ENCODE measurements at places on chromosomes 7 and 10.

DNA sequence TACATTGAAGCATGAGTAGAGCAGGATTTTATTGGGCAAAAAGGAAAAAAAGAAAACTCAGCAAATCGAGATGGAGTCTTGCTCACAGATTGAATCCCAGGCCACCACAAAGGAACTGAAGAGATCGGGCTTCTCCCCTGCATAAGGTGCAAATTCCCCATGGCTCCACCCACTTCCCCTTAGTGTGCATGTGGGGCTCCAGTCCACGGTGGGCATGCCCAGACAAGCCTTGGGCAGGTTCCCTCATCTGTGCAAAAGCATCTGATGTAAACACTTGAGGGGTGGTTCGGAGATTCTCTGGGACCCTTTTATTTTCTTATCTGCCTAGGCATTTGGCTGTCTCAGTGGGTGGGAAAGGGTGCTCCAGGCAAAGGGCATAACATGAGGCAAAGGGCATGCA lies 150.7 kb downstream of the CFTR start:
- no peaks in the 10 kb centered on the region for H3K27me3 ChIP-seq
- H3K4me3 ChIP-seq: no peak overlapping the region
- no peak overlapping the region for H3K27ac ChIP-seq
- DNase-seq: no peak
- H3K4me1 ChIP-seq: no peaks in the 10 kb centered on the region

GRCh38 chr10:14144451-14144850 lies 186.3 kb downstream of the FRMD4A start:
- no peak for DNase-seq
- no peaks in the 10 kb centered on the region for H3K27me3 ChIP-seq
- H3K4me1 ChIP-seq: no peaks in the 10 kb centered on the region
- H3K4me3 ChIP-seq: no peak overlapping the region
- H3K36me3 ChIP-seq: no peaks in the 10 kb centered on the region

DNA sequence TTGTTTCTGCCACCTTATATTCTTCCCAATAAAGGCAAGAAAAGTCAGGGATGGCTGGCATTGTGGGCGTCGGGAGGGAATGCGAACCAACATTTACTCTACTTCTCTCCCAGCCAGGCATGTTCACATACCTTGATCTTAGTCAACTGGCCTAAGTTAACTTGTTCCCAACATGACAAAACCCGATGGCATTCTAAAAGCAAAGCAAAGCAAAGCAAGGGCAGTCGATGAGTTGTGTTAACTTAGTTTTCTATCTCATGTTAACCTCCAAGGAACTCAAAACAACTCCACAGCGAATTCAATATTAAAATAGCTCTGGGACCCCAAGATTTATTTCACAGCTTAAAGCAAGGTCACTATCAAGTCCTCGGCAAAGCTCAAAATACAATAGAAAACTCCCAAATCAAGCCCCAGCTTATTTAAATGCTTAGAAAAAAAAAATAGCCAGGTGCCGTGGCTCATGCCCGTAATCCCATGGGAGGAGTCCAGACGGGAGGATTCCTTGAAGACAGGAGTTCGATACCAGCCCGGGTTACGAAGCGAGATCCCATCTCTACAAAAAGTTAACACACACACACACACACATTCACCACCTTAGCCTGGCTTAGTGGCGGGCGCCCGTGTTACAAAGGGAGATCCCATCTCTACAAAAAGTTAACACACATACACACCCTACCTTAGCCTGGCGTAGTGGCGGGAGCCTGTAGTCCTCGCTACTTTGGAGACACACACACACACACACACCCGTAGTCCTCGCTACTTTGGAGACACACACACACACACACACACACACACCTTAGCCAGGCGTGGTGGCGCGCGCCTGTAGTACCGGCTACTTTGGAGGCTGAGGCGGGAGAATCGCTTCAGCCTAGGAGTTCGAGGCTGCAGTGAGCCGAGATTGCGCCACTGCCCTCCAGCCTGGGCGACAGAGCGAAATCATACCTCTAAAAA lies 901 bp upstream of the CCNY start:
- peak overlapping the region; percentile 88 for H3K27ac ChIP-seq
- peak overlapping the region; percentile 79 for H3K4me3 ChIP-seq
- H3K36me3 ChIP-seq: no peaks in the 10 kb centered on the region
- H3K4me1 ChIP-seq: no peaks in the 10 kb centered on the region
- H3K27me3 ChIP-seq: no peaks in the 10 kb centered on the region

DNA sequence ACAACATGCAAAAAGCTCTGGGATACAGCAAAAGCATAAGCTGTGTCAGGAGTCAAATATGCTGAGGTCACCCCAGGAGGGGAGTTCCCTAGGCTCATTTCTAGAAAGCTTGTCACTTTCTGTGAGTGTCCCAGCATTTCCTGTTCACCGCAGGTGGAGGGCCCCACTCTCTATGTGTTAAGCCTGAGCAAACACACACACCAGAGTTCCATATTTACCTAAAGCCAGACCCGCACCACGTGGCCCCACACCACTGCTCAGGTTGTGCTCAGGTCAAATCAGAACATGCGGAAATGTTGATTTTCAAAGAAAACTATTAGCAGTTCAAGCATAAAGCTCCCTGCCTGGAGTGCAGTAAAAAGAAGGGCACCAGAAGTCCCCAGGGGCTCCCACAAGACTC lies 259.6 kb upstream of the PPP2R2D start:
- DNase-seq: no peak
- H3K36me3 ChIP-seq: no peaks in the 10 kb centered on the region
- H3K27me3 ChIP-seq: peaks cover 4% of the 10 kb centered on the region
- no peak overlapping the region for H3K27ac ChIP-seq
- H3K4me1 ChIP-seq: no peaks in the 10 kb centered on the region

DNA sequence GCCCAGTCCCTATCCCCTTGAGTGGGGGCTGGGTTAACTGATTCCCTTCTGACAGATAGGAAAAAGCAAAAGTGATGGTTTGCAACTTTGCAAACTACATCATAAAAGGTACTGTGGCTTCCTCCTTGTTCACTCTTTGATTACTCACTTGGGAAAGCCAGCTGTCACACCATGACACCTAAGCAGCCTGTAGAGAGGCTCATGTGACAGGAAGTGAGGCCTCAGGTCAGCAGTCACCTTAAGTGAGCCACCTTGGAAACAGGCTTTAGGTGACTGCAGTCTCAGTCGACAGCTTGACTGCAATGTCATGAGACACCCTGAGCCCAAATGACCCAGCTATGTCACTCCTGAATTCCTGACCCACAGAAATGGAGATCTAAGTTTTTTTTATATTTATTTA lies 4.3 kb upstream of the CHCHD2 start:
- DNase-seq: no peak
- no peak overlapping the region for H3K4me3 ChIP-seq
- H3K36me3 ChIP-seq: no peaks in the 10 kb centered on the region
- H3K27ac ChIP-seq: no peak overlapping the region
- no peaks in the 10 kb centered on the region for H3K4me1 ChIP-seq
- peaks cover under 1% of the 10 kb centered on the region for H3K27me3 ChIP-seq

GRCh38 chr10:110993024-110993693 lies 73.8 kb downstream of the SHOC2 start:
- no peak overlapping the region for H3K4me3 ChIP-seq
- H3K27ac ChIP-seq: no peak overlapping the region
- no peaks in the 10 kb centered on the region for H3K27me3 ChIP-seq
- H3K4me1 ChIP-seq: no peaks in the 10 kb centered on the region

GRCh38 chr7:37728747-37729146 lies 45.2 kb downstream of the GPR141 start:
- no peaks in the 10 kb centered on the region for H3K4me1 ChIP-seq

- H3K36me3 ChIP-seq: no peaks in the 10 kb centered on the region
- DNase-seq: no peak
- H3K4me1 ChIP-seq: no peaks in the 10 kb centered on the region
- no peak overlapping the region for H3K4me3 ChIP-seq
- H3K27ac ChIP-seq: no peak overlapping the region
Observed at GRCh38 chr10:111439034-111439842, 362.4 kb downstream of the ADRA2A start.

DNA sequence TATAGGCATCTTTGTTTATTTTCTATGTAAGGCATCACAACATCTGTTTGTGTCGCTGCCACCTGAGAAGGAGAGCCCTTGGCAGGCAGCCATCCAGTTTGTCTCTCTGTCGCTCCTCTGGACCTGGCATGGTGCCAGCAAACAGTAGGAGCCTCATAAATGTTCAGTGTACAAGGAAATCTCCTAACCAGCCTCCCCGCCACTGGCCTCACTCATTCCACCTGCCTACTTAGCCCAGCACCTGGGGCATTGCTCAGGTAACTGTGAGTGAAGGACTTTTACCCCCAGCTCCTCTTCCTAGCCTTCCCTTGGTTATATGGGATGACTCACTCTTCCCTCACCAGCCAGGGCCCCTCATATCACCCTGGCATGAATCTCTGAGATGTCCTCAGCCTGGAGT lies 61.7 kb upstream of the NPTX2 start:
- no peak for DNase-seq
- no peaks in the 10 kb centered on the region for H3K27me3 ChIP-seq
- no peak overlapping the region for H3K4me3 ChIP-seq
- H3K4me1 ChIP-seq: no peaks in the 10 kb centered on the region
- H3K27ac ChIP-seq: no peak overlapping the region

- H3K4me1 ChIP-seq: no peaks in the 10 kb centered on the region
- H3K27ac ChIP-seq: no peak overlapping the region
- DNase-seq: no peak
- no peaks in the 10 kb centered on the region for H3K27me3 ChIP-seq
- H3K4me3 ChIP-seq: no peak overlapping the region
- H3K36me3 ChIP-seq: no peaks in the 10 kb centered on the region
Observed at GRCh38 chr7:102146122-102146521, 140.5 kb upstream of the SH2B2 start.

DNA sequence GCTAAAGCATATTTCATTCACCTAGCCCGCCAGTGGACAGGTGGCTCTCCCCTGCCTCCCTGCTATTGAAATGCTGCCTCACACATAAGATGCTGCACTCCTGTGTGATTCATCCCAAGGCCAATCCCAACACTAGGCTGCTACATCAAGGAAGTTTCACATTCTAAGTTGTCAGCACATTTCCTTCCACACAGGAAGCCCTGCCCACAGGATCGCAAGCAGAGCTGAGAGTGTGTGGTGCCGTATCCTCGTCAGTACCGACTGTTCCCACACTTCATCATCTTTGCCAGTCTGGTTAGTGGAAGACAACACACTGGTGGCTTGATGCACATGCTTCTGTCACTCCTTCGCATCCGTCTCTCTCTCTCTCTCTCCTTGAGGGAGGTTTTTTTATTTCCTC lies 194.3 kb upstream of the PPP2R2D start:
- DNase-seq: no peak
- peaks cover 31% of the 10 kb centered on the region for H3K27me3 ChIP-seq
- no peak overlapping the region for H3K4me3 ChIP-seq
- H3K27ac ChIP-seq: no peak overlapping the region
